ENCODE measurements at places on chromosomes 1 and 21.

- no peak for DNase-seq
These were observed 2.4 kb downstream of the NECAP2 start for GRCh38 chr1:16442941-16443340.

DNA sequence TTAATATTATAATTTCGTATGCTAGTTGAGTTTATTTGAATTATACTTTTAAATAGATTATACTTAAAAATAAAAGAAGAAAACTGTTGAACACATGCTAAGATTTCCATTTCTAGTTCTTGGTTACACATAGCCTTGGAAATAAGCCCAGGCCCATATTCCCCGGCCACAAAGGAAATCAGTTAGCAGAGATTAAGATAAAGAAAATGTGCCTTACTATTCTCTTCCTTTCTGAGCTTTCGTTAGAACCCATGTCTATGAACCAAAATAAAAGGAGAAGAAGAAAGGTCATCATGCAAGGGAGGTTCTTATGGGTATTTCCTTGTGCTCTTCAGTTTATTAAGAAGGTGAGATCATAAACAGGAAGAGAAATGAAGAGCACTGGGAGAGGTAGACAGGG, 32.3 kb upstream of the CRP start:
- DNase-seq = peak; percentile 57

DNA sequence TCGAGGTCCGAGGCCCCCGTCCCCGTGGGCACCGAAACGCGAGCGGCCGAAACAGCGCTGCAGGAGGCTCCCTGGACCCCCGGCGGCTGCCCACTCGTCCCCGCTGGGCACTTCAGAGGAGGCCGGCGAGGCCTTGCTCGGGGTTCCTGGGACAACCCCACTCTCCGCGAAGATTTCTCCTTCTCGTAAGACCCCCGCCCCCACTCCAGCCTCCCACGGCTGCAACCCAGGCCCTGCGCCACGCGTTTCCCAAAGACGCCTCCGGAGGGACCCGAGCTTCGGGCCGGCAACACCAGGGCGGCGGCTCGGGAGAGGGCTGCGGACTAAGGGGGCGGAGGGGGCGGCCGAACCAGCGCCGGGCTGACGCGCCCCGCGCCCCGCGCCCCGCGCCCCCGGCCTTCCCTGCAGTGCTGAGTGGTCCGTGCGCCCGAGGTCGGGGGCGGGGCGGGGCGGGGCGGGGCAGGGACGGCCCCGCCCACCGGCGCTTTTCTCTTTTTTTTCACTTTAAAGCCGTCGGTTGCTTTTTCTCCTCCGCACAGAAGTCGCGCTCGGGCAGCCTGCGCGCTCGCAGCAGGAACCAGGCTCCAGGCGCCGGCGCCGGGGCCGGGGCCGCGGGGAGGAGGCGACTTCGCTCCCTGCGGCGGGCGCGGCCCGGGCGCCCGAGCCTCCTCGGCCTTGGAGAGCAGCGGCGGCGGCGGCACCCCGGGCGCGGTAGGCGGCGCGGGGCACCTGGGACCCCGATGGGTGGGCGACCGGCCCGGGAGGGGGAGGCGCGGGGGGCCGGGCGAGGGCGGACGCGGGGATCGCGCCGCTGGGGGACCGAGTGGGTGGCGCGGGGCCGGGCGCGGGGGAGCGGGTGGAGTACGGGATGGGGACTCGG, at the start of gene SPSB1:
SPSB1 (plus strand) TSS at position 534 of the 880 bp plus-strand sequence. CDS start 62,998 bp downstream, outside the sequence.
- DNase-seq = peak; percentile 69

DNA sequence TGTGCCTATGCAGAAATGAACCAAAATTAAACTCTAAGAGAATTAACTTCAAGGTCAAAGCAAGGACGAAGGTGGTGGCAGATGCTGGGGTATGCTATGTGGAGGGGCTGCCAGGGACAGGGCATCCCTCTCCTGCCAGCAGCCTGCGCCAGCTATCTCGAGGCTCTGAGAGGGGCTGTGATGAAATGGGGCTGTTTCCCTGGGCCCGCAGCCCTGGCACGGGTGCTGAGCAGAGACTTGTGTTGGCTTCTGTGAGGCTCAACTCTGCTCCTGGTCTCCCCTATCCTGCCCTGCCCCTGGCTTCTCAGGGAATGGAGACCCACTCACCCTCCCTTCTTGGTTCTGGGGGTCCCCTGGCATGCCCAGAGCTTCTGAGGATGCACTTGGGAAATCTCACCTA, 41.9 kb upstream of the TIAM1 start:
- no peak for DNase-seq

GRCh38 chr21:42829417-42829816, 49.9 kb downstream of the WDR4 start:
- DNase-seq = no peak

DNA sequence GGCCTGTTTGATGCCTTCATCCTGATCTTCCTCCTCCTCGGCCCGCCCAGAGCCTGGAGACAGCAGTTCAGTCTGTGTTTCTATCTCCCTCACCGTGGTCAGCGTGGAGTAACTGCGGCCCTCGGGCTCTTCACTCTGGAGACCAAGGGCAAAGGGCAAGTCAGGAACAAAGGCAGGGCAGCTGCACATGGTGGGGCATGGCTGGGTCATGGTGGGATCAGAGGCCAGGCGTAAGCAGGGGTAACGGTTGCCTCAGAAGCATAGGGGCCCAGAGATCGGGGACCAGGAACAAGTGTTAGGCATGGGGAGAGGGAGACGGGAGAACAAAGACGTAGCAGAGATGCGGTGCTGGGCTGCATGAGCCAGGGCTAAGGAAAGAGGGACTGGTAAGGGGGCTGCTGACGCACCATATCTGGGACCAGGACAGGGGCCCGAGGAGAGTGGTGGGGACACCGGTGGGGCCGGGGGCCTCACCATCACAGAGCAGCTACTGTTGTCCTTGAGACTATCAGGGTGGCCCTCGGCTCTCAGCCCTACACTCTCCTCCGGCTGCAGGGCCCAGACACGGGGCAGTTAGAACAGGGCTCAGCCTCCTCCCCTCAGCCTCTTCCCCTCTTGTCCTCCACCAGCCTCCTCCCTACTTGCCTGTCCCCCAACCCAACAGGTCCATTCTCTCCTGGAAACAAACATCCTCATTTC, 3.2 kb upstream of the ARHGAP30 start:
- no peak for DNase-seq

DNA sequence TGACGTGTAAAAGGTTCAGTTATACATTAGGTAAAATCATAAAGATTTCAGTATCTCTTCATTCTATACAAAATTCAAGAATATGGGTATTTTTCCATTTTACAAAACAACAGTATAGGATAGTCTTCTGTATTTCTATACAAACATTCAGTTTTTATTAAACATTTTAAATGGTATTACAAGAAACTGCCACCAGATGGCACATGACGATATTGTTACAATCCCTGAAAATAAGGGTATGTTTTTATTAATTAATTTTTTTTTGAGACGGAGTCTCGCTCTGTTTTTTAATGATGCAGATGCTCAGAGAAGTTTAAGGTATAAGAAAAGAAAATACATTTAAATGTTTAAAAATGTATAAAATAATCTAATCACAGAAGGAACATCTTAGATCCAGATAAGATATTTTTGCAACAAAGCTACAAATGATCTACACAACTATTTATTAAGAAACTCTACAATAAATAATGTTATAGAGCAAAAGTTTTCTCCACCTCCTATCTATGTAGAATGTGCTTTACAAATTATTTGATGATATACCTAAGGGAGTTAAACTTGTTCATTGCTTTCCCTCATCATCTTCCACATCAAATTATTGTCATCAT, 23.5 kb upstream of the RSBN1 start:
- peak; percentile 57 for DNase-seq

- no peak for DNase-seq
These were observed 107.6 kb upstream of the GORAB start for GRCh38 chr1:170424346-170424745.

DNA sequence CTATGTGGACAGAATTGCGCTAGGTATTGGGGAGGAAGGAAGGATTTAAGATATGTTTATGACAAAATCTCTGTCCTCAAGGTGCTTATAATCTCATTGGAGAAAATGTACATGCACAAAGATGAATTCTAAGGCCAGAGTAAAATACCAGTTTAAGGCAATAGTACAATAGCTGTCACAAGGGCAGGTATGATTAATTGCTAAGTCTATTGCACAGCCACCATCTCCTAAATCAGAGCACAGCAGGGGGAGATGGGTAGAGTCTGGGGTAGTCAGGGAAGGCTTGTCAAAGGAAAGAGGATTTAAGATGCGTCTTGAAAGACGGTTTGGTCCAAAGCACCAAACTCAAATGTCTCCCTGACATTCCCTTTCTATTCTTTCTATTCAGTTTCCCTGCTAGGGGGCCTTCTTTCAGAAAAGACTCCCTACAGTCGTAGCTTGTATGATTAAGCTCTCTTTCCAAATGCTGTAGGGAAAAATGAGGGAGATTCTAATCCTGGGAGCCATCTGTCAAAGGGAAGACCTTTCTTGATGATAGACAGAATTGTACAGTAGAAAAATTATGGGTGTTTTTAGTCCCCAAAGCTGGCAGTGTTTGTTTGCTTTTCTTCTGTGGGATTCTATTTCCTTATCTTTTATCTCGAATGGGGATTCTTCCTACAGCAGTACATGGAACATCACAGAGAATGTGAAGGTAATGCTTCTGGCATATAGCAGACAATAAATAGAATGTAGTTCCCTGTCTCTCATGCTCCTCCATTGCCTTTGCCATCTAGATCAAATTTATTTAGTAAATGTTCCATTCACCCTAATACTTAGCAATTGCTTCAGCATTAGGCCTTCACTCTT, 107.6 kb upstream of the NFIA start:
- DNase-seq = no peak
